ENCODE measurements at places on chromosomes 2 and 18.

DNA sequence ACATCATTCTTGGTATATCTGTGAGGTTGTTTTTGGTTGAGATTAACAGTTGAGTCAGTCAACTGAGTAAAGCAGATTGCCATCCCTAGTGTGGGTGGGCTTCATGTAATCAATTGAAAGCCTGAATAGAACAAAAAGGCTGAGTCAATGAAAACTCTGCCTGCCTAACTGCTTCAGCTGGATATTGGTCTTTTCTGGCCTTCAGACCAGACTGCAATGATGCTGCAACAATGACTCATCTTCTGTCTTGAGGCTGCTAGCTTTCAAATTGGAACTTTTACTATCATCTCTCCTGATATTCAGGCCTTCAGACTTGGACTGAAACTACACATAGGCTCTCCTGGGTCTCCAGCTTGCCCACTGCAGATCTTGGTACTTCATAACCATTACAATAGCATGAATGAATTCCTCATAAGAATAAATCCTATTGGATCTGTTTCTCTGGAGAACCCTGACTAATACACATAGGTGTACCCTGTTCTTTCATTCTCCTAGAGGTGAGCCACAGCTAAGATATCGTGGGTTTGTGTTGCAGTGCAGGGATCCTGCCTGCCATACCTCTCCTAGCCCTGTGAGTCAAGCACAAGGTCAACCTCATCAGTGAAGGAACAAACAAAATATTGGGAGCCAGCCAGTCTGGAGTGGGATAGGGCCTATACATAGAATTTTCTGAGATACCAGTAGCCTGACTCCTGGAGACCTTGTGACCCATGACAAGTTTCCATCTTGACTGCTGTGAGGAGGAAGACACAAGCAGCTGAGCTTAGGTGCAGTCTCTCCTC, 473.8 kb downstream of the DCC start:
- DNase-seq, result peak; percentile 22

DNA sequence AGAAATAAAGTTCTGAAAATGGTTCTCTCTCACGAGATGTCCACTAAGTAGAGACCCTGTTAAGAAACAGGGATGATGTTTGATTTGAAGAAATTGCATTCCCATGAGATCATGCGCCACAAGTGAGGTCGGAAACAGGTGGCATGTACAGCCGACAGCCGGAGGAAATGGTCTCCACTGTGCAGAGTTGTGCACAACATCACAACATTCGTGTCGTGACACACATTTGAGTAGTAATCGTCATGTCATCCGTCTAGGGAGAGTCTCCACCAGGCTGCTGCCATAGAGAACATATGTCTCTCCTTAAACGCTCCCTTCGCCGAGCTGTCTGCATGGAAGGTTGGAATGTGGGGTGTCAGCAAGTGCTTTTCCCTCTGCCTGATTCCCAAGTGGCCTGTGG, 84.7 kb downstream of the ASAP2 start:
- DNase-seq, result no peak

DNA sequence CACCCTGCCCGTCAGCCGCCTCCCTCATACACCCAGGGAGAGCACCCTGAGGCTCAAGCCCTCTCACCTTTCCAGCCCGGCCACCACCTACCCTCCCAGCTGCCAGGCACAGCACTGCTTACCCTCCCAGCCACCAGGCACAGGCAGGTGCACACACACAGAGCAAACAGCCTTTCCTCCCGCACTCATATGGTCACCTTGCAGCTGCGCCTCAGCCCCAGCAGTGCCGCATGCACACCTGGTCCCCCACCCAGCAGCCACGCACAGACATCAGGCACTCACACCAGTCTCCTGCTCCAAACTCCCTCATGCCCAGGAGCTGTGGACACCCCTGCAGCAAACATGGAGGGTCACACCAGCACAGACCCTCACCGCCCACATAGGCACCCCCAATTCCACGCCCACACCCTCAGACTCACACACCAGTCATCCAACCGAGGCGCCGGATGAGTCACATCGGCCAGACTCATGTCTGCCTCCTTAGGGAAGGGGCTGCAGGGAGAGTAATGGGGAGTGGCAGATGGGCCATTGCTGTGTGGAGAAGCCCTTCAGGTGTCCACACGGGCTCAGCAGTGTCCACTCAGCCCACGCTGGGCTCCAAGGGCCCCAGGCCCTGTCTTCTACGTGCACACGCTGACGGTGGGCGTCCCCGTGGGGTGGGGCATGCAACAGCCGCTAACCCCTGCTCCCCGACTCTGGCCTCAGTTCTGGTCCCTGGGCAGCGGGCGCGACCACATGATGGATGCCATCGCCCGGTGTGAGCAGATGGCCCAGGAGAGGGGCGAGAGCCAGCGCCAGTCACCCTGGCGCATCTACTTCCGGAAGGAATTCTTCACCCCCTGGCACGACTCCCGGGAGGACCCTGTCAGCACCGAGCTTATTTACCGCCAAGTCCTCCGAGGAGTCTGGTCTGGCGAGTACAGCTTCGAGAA, 22.3 kb upstream of the GPR17 start:
- peak; percentile 19 for DNase-seq

DNA sequence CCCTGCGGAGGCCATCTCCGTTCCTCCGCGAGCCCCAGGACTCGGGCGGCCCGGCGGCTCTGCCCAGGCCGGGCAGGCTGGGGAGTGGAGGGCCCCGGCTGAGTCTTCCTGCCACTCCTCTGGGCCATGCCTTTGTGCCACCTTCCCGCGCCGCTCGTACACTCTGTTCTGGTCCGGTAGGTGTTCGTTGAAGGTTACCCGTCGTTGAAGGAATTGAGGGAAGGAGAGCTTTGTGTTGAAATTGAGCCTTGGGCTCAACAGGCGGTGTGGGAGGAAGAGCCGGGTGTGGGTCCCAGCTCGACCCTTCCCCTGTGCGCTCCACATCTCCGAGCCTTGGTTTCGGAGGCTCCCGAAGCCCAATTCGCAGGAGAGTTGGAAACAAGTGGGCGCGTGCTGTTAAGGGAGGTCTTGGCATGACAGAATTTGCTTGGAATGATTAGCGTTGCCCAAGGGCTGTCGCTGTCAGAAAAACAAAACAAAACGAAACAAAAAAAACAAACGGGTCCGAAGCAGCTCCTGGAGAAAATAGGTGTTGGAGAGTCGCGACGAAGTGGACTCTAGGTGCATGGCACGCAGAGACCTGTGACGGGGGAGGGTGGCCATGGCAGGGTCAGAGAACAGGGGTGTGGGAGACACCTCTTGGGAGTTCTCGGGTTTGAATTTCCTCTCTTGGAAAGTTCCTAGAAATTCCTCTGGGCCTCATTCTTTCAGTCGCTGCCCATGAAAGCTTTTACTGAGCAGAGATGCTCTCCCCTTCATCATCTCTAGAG, 1.2 kb upstream of the MZT2A start:
- peak; percentile 48 for DNase-seq

DNA sequence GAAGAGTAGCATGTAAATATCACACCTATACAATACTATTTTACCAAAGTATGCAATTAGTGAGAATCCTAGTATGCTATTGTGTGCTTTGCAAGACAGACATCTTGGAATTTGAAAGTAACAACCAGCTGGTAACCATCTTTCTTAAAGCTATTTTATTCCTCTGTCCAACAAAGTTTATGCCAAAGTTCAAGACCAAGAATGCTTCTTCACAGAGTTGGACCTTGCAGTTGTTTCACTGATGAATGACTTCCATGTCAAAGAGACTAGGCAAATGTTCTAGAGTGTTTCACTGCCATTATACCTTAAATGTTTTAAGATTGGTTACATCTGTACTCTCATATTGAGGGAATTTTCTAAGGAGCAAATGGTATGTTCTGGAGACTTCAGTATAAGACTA, 215.2 kb upstream of the CRIM1 start:
- DNase-seq, result no peak

DNA sequence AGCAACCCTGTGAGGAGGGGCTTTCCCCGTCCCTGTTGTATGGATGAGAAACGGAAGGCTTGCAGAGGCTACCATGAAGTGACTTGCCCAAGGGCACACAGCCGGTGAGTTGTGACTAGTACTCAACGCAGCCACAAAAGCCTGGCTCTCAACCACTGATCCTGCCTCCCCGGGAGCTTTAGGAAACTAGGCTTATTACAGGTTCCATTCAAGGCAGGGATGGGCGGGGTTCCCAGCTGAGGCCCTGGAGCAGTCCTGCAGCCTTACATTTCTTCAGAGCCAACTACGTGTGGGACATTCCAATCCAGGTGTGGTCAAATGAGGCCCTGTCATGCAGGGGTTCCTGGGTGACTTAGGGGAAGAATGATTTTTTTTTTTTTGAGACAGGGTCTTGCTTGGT, 59.6 kb downstream of the MEX3C start:
- no peak for DNase-seq

- DNase-seq, result peak; percentile 61
Measured at GRCh38 chr2:25606892-25607291, 66.5 kb downstream of the DTNB start.

GRCh38 chr2:222427646-222428301, 3.4 kb downstream of the SGPP2 start:
- no peak for DNase-seq

- no peak for DNase-seq
Measured at GRCh38 chr2:181128199-181128598, 147.8 kb downstream of the UBE2E3 start.

GRCh38 chr18:10242936-10243680, 211.3 kb upstream of the APCDD1 start:
- no peak for DNase-seq

GRCh38 chr2:100632037-100632436, 69.2 kb downstream of the PDCL3 start:
- no peak for DNase-seq

DNA sequence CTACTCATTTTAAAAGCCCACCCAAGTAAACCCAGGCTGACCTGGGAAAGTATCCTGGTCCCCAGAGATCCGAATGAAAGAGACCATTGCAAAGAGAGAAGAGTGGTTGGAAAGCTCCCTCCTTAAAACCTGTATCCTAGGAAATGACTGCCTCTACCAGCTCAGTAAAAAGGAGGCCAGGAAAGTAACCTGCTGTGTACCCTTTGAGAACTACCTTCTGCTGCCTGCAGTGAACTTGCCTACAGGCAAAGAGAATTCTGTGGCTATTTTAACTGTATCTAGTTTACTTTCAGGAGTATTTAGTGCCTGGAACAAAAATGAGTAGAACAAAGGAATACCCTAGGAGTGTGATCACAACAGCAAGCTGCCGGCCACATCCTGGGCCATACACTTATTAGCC, 641.7 kb upstream of the NRXN1 start:
- no peak for DNase-seq

- DNase-seq, result no peak
Measured at GRCh38 chr2:232882505-232883115, 12.5 kb downstream of the SNORC start.

DNA sequence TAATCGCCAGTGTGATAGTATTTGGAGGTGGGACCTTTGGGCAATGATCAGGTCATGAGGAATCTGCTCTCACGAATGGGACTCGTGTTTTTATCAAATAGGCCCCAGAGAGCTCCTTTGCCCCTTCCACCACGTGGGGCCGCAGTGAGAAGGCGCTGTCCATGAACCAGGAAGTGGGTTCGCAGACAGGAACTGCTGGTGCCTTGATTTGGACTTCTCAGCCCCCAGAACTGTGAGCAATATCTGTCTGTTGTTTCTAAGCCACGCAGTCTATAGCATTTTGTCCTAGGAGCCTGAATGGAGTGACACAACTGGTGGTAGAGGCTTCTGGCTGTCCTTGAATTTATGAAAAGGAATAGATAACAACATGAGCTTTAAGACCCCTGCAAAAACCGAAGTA, 111.2 kb upstream of the HDAC4 start:
- no peak for DNase-seq

- DNase-seq, result no peak
Measured at GRCh38 chr2:96878796-96879544, 9.1 kb upstream of the SEMA4C start.

- DNase-seq, result no peak
Measured at GRCh38 chr2:68248361-68248760, 4.0 kb downstream of the PPP3R1 start.

DNA sequence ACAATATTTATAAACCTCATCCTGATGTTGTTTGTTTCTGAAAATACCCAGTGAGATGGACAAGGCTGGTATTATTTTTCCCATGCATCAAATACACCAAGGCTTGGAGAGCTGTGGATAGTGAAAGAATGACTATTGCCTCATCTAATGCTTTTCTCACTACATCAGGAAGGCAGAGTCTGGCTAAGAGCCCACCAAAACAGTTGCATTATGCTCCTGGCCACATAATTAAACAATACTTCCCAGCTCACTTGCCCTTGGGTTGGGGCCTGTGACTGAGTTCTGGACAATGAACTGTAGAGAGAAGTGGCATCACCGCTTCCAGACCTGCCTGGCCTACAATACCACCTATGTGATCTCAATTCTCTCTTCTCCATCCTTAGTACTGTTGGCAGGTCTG, 46.4 kb upstream of the REEP1 start:
- peak; percentile 89 for DNase-seq

DNA sequence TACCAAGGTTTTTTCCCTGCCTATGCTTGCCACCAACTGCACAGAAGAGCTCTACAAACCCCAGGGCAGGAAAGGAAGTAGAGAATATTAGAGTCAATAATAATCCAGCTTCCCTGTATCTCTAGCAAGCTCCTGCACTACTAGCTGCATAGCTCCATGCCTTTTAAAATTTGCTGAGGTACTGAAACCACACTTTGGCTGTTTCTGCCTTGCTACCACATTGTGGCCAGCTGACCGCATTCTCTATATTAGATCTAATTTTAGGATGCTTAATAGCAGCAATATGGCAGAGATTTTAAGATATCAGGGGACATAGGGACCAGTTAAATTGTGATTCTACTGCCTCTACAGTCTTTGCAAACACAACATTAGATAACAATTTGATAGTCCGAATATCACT, 534.6 kb downstream of the MBD2 start:
- DNase-seq, result no peak

DNA sequence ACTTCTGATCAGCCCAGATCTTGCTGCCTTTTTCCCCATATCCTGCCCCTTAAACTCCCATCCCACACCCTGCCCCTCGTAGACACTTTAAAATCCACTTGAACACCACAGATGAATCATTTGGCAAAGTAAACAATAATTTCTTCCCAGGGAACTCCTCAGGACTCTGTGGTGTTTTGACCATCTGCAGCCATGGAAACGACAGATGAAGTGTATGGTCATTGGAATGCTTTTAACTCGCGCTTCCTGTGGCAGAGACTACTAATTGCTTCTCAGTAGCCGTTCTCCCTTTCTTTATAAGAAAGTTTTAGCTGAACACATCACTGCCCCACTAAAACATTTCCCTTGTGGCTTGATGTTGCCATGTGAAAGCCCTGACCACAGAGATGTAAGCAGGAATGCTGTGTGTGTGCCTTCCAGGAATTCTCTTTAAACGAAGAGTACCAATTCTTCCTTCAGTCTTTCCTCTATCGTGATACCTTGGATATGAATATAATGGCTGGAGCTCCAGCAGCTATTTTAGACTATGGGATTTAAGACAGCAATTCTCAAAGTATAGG, 92.7 kb upstream of the PARD3B start:
- peak; percentile 92 for DNase-seq

GRCh38 chr2:26043862-26044696, 10.2 kb downstream of the RAB10 start:
- peak; percentile 72 for DNase-seq

- no peak for DNase-seq
Measured at GRCh38 chr2:151833984-151834383, 5.8 kb upstream of the ARL5A start.

- DNase-seq, result no peak
Measured at GRCh38 chr2:119647440-119648169, 31.4 kb upstream of the TMEM177 start.

GRCh38 chr2:136550181-136550580, 215.2 kb upstream of the THSD7B start:
- DNase-seq, result no peak

- peak; percentile 45 for DNase-seq
Measured at GRCh38 chr2:161373942-161374341, 42.2 kb upstream of the TBR1 start.
